ENCODE measurements at places on chromosomes 16 and 17.

DNA sequence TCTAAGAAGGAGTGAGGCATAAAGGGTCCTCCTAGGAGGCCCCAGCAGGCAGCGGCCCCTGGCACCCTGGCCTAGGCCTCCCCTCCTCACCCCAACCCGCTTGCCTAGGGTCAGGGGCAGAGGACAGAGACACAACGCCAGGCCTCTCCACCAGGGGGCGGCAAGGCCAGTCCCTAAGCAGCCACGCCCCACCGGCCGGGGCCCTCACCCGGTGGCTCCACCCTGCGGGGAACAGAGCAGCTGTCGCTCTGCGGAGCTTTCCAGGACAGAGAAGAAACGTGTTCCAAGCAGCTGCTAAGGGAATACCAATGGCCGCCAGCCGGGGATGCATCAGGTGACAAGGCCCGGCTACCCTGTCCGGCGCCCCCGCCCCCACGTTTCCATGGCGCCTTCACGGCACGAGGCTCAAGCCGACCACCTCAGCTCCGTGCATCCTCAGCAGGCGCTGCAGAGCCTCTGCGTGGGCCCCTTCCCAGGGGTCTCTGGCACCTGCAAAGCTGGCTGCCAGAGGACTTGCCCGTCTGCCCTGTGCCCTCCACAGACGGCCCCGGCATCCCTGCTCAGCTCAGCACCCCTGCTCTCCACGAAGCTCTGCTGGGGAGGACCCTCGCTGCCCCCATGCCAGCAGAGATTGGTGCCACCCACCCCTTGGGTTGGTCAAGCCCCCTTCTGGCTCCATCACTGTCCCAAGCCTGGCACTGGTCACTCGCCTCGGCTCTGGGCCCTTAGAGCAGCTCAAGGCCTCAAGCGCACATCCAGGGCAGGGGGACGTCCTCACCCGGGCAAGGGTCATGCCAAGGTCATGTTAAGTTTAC lies 5.6 kb downstream of the ZNF598 start:
- DNase-seq = no peak

- DNase-seq = no peak
Observed at GRCh38 chr17:78072961-78073360, 55.6 kb downstream of the TMC6 start.

GRCh38 chr16:57801809-57802340 lies 416 bp downstream of the KIFC3 start:
- DNase-seq = no peak

DNA sequence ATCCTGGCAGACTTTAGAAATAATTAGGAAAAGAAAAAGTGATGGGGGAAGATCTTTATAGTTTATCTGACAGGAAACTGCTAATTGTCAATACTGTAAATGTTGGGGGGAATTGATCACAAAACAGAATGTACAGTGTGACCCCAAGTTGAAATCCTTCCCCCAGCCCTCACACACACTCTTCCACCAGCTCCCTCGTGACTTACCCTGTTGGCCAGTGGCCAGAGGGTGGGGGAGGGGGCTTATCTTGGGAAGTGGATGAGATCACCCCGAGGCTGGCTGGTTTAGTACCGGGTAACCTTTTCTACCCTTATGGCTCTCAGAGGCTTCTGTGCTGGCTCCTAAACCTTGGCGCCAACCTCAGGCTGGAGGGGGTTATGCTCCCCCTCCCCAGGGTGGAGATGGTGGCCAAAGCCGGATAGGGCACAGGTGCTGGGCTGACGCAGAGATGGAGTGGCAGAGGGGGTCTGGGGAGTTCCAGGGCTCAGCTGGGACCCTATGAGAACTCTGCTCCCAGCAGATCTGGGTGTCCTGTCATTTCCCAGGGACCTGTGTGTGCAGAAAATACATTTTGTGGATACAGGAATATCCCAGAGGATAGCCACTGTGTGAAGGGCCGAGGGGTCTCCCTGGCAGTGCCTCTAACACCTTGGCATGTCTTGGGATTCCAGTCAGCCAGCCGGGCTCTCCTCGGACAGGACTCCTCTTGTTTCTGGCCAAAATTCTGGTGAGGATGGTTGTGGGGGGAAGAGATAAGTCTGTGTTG lies 18.6 kb downstream of the CDH16 start:
- DNase-seq = no peak

GRCh38 chr17:32191306-32191705 lies 49.0 kb downstream of the RHOT1 start:
- DNase-seq = no peak

DNA sequence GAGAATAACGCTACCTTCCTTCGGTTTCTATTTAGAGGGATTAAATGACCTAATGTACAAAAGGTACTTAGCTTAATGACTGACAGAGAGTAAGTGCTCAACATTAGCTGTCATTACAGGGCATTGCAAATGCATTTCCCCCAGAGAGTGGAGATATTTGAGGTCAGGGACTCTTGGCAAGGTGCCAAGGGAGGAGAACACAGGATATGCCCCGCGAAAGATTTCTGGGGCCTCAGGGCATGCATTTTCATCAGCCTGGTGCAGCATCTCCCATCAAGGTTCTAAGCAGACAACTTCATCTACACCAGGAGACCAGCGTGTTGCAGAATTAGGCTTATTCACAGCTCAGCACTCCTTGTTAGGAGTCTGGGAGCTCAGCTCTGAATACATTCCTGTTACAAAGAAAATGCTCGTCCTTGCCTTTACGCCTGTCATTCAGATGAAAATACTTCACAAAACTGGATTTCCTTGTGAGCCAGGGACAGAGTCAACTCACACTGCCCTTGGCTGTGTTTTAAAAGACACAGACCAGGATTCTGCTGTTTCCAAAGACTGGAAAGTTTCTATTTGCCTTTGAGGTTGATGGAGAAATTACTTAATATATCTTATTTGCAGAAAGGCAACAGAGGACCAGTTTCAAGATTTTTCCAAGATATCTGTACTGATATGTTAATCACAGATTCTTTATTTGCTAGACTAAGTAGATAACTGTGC lies 108.2 kb downstream of the VAT1L start:
- DNase-seq = no peak

DNA sequence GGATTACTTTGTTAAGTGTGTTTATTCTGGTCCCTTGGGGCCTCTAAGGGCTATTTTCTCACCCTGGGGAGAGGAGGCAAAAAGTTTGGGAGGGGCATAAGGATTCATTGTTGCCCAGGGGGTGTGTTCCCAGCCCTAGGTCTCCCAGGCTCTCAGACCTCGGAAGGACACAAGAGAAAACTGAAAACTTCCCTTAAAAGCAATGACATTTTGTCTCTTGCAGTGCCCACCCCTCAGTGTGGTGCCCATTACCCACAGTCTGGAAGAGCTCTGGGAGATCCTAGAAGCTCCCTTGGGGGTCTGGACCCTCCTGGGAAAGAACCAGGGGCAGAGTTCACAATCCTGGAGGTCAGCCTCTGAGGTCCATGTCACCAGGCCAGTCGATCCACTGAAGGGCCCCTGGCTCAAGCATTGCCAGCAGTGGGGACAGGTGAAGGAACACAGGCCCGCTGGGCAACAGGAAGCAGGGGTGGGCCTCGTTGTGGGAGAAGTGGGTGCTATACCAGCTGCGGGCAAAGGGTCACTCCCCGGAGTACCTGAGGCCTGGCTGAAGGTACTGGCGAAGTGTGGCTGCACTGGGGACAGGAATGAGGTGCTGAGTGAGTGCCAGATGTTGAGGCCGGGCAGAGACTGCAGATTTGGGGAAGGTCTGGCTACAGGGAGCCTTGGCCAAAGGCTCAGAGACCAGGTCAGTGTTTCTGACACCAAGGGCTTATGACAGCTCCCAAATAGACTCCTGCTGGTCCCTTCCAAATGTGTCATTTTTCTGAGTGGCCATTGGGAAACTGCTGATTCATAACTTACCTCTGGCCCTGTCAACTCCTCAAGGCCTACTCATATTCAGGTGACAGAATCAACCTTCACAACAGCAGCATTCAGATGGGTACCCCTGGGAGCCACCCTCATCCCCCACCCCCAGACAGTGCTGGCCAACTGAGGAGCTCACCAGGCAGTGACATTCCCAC lies 4.6 kb upstream of the ZNF747 start:
- no peak for DNase-seq
